SHP77 (cell line): ENCODE measurements at places on chromosomes 7 and 10.

DNA sequence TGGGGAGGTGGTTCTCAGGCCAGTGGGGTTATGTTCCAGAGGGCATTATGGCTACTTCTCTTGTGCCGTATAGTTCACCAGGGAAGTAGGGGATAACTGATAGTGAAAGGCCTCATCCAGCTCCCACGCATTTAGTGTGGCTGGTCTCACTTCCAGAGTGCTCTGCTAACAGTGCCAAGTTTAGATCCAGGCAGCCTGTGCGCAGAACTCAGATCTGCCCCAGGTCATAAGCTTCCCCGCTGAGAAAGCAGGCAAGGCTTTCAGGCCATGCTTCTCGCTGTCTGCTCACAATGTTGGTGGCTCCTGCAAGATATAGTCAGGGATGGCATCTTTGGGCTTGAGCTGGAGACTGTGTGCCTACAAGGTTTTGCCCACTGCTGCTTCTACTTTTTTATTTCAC lies 11.3 kb downstream of the AGK start:
- no peak for DNase-seq

DNA sequence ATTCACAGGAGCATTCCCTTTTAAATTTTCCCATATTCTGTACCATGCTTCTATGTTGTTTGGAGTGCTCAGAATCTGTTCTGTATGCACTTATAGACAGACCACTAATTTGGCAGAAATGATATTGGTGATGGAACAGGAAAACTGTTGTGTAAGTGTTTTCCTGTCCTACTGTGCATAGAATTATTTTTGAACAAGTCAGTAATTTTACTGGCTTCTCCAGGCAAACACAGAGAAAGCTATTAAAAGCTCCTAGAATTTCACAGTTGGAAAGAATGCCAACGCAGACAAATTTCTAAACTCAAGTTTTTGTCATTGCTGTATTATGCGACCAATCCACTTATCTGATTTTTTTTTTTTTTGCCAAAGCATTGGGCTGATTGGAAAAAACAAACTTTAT lies 55.7 kb downstream of the ANKMY2 start:
- no peak for DNase-seq

- no peak for DNase-seq
Measured at GRCh38 chr10:116452338-116452720, 24.7 kb downstream of the PNLIPRP3 start.

DNA sequence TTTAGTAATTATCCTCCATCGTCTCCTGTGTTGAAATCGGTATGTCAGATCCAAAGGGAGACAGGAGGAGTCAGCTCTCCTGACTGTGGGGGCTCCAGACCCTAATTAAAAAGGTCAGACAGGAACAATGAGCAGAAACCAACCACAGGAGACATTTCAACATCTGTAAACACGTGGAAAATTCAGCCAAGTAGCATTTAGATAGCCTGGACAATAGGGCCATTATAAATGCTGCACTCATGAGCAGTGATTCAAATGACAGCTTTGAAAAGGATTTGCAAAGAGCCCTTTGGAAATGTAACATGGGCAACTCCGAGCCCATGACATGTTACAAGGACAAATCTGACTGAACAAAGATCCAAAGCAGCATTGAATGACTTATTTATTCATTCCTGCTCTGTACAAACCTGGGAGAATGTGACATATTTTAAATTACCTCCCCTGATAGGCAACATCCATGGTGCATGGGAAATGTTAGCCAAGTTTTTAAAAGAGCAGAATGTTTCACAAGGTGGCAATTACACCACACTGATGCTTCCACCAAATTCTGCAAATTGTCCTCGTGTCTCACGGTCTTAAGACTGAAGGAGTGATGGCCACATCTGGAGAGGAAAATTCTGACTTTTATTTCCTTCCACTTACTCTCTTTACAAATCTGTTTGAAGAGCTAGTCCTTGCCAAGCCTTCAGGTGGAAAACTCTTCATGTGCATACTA lies 113.3 kb upstream of the KMT2E start:
- no peak for DNase-seq

DNA sequence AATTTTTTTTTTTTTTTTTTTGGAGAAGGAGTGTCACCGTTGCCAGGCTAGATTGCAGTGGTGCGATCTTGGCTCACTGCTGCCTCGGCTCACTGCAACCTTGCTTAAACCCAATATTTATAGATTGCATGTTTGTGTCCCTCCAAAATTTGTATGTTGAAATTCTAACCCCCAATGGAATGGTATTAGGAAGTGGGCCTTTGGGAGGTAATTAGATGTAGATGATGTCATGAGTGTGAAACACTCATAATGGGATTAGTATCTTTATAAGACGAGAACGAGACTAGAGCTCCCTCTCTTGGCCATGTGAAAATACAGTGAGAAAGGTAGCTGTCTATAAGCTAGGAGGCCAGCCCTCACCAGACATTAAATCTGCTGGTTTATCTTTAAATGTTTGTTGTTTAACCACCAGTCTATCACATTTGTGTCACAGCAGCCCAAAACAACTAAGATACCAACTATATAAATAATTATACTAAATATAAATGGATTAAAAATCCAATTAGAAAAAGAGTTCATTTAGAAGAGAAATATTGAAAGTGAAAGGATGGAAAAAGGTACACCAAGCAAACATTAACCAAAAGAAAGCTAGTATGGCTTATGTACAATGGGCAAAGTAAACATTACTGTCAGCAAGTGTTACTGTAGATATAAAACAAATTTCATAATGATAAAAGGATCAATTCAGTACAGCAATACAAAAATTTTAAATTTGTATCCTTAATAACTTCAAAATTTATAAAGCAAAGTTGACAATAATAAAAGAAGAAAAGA lies 9.3 kb downstream of the TCAF1 start:
- DNase-seq = peak; percentile 45

DNA sequence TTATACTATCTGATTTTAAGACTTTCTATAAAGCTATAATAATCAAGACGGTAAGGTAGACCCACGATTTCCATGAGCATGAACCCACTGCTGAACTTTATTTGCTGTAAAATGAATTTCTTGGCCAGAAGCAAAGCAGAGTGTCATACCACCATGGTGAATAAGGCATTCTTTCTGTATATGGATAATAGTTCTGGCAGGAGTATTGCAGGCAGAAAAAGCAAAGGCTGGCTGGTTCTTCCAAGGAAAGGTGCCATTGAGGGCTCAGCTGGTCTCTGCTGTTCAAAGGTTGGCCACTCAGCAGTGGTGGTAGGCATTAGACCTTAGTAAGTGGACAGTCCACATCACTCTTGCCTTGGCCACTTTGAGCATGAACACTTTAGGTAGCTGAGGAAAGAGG lies 104.1 kb upstream of the KCNMA1 start:
- DNase-seq = no peak

GRCh38 chr7:143434660-143435059 lies 8.6 kb upstream of the TAS2R60 start:
- DNase-seq = no peak

GRCh38 chr10:18290651-18291313 lies 150.6 kb downstream of the CACNB2 start:
- DNase-seq = no peak

- DNase-seq = no peak
Measured at GRCh38 chr7:19464241-19464640, 244.6 kb downstream of the POLR1F start.

DNA sequence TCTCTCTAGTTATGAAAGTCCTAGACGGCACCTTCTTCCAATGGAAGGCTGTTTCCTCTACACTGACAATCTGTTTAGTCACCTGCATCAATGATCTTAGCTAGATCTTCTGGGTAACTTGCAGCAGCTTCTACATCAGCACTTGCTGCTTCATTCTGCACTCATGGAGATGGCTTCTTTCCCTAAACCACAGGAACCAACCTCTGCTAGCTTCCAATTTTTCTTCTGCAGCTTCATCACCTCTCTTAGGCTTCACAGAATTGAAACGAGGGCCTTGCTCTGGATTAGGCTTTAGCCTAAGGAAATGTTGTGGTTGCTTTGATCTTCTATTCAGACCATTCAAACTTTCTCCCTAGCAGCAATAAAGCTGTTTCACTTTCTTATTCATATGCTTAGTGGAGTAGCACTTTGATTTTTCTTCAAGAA lies 24.6 kb downstream of the NAMPT start:
- DNase-seq = no peak

DNA sequence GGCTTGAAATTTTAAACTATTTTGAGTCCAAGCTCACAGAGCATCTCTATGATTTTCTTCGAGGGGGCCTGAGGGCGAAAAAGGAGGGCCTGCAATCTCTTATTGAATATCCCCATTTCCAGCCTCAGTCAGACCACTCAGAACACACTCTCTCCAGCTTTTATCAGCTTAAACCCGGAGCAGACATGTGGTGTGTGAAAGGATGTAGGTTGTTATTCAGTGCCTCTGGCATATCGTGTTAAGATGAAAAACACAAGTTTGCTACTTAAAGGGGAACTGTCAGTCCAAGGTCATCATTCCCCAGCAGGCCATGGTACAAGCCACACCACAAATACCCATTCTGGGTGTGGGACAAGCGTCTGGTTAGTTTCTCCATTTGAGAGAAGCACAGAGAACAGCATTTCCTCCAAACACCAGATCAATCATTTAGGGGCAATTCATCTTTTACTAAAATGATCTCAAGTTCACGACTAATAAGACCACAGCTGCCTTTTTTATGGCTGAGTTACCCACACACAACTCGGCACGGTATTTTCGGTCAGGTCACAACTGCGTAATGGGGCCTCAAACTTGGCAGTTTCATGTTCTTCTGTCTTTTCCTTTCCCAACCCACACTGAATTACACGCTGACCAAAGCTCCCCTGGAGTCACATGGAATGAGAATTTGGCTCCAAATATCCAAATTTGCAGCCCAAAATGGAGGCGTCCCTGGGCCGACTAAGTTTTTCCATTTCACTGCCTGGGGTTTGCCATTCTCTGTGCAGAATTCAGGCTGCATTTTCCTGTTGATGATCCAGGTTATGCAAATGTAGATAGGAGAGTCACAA lies 188.4 kb downstream of the SEM1 start:
- DNase-seq = no peak
